ENCODE measurements at places on chromosomes 2 and 18.

DNA sequence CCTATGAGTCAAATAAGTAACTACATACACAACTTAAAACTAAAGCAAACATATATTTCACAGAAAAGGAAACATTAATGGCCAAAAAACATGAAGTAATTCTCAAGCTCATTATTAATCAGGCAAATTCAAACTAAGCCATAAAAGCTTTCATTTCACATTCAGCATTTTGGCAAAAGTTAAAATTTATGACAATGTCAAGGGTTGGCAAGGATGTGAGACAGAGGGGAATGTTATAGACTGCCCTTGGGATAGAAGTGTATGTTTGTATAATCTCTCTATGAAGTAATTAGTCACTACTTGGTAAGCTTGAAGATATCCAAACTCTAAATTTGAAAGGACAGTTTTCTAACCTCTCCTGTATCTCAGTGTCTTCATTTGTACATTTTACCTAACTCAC lies 539.4 kb downstream of the RIT2 start:
- no peaks in the 10 kb centered on the region for H3K36me3 ChIP-seq
- no peak overlapping the region for H3K27ac ChIP-seq
- H3K4me3 ChIP-seq: no peak overlapping the region
- no peaks in the 10 kb centered on the region for H3K27me3 ChIP-seq
- DNase-seq: no peak

GRCh38 chr2:157182204-157182709 lies 75.2 kb upstream of the GALNT5 start:
- no peaks in the 10 kb centered on the region for H3K4me1 ChIP-seq
- no peak overlapping the region for H3K4me3 ChIP-seq
- no peaks in the 10 kb centered on the region for H3K27me3 ChIP-seq
- no peaks in the 10 kb centered on the region for H3K36me3 ChIP-seq

DNA sequence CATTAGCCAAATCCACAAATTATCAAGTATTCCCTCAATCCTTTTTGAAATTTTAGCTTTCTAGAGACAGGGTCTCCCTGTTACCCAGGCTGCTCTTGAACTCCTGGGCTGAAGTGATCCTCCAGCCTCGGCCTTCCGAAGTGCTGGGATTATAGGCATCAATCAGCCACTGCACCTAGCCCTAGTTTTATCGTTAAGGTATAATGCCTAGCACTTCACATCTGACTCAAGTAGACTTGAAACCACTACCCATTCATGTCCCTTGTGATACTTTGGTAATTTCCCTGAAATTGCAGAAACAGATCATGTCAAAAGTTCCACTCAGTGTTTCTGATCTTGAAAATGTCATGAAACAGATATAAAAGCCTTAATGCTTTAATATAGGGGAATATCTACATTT lies 26.3 kb downstream of the MEX3C start:
- no peaks in the 10 kb centered on the region for H3K36me3 ChIP-seq
- no peak overlapping the region for H3K4me3 ChIP-seq
- H3K4me1 ChIP-seq: no peaks in the 10 kb centered on the region

GRCh38 chr18:51229328-51229727 lies 31.8 kb upstream of the MEX3C start:
- H3K4me1 ChIP-seq: no peaks in the 10 kb centered on the region
- DNase-seq: no peak
- no peaks in the 10 kb centered on the region for H3K36me3 ChIP-seq
- no peaks in the 10 kb centered on the region for H3K27me3 ChIP-seq
- no peak overlapping the region for H3K27ac ChIP-seq

GRCh38 chr2:195410074-195410671 lies 246.9 kb upstream of the SLC39A10 start:
- no peak for DNase-seq
- H3K27me3 ChIP-seq: no peaks in the 10 kb centered on the region
- H3K27ac ChIP-seq: no peak overlapping the region

- no peaks in the 10 kb centered on the region for H3K36me3 ChIP-seq
- H3K4me3 ChIP-seq: no peak overlapping the region
- H3K4me1 ChIP-seq: no peaks in the 10 kb centered on the region
These were observed 220.7 kb downstream of the NDUFA10 start for GRCh38 chr2:239804161-239805042.

DNA sequence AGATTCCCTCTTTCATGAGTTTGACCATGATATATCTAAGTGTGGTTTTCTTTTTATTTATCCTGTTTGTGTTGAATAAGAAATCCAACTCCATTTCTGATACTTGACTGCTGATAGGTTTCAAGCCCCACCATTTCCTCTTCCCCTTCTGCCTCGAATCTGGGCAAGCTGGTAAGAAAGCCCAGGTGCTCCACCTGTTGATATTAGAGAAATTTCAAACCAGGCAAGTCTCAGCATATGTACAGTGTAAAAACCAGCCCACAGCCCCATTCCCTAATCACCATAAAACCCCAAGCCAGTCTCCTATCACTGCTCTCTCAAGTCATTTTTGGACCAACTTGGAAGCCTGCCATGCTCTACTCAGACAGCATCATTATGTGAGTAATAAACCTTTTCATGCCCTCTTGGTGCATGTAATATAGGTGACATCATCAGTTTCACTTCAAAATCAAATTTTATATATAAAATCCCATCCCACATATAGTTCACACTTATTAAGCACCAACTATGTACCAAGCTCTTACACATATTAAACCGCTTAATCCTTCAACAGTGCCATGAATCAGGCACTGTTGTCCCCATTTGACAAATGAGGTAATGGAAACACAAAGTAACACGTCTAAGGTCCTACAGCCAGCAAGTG lies 46.6 kb downstream of the SMAD2 start:
- no peaks in the 10 kb centered on the region for H3K4me1 ChIP-seq
- H3K27me3 ChIP-seq: no peaks in the 10 kb centered on the region
- no peak overlapping the region for H3K4me3 ChIP-seq
- no peak for DNase-seq
- no peak overlapping the region for H3K27ac ChIP-seq
- H3K36me3 ChIP-seq: no peaks in the 10 kb centered on the region

- H3K27me3 ChIP-seq: no peaks in the 10 kb centered on the region
- no peak for DNase-seq
- no peaks in the 10 kb centered on the region for H3K4me1 ChIP-seq
- H3K27ac ChIP-seq: no peak overlapping the region
- H3K36me3 ChIP-seq: no peaks in the 10 kb centered on the region
These were observed 15.7 kb downstream of the ZFP36L2 start for GRCh38 chr2:43210467-43211303.

GRCh38 chr2:44772669-44773378 lies 168.7 kb upstream of the SIX3 start:
- H3K4me1 ChIP-seq: no peaks in the 10 kb centered on the region
- H3K27me3 ChIP-seq: no peaks in the 10 kb centered on the region
- DNase-seq: no peak
- no peaks in the 10 kb centered on the region for H3K36me3 ChIP-seq
- no peak overlapping the region for H3K27ac ChIP-seq

- no peaks in the 10 kb centered on the region for H3K36me3 ChIP-seq
These were observed 110.3 kb upstream of the RMP24 start for GRCh38 chr18:35862119-35862640.

GRCh38 chr2:185147361-185147760 lies 549.0 kb downstream of the ZNF804A start:
- DNase-seq: no peak
- no peaks in the 10 kb centered on the region for H3K27me3 ChIP-seq
- H3K36me3 ChIP-seq: no peaks in the 10 kb centered on the region
- no peaks in the 10 kb centered on the region for H3K4me1 ChIP-seq
- H3K4me3 ChIP-seq: no peak overlapping the region

- DNase-seq: no peak
- H3K27me3 ChIP-seq: no peaks in the 10 kb centered on the region
- H3K27ac ChIP-seq: no peak overlapping the region
- H3K4me1 ChIP-seq: no peaks in the 10 kb centered on the region
- no peak overlapping the region for H3K4me3 ChIP-seq
These were observed 10.6 kb downstream of the SCN3A start for GRCh38 chr2:165193178-165193777.

DNA sequence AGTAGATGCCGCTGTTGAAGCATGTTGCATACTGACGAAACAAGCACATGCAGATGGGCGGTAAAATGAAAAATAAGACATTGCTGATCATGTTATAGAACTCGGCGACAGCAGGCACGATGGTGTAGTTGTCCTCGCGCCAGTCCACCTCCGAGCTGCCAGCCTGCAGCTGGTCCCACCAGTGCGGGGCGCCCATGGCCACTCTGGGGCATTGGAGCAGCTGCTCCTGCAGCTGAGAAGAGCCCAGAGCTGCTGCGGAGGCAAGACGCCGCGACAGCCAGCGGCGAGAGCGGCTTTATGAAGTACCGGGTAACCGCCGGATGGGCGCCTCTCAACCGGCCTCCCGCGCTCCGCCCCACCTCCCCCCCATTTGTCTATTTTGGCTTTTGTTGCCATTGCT lies 32.6 kb upstream of the ADAM23 start:
- no peaks in the 10 kb centered on the region for H3K27me3 ChIP-seq
- H3K4me3 ChIP-seq: no peak overlapping the region
- H3K27ac ChIP-seq: no peak overlapping the region

DNA sequence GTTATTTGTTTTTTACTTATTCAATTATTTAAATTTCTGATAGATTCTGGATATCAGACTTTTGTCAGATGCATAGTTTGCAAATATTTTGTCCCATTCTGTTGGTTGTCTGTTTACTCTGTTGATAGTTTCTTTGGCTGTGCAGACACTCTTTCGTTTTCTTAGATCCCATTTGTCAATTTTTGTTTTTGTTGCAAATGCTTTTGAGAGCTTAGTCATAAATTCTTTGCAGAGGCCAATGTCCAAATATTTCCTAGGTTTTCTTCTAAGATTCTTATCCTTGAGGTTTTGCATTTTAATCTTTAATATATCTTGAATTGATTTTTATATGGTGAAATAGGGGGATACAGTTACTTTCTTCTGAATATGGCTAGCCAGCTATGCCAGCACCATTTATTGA lies 112.7 kb upstream of the SESTD1 start:
- DNase-seq: no peak
- H3K36me3 ChIP-seq: no peaks in the 10 kb centered on the region
- no peak overlapping the region for H3K4me3 ChIP-seq
- H3K4me1 ChIP-seq: no peaks in the 10 kb centered on the region
- no peak overlapping the region for H3K27ac ChIP-seq

DNA sequence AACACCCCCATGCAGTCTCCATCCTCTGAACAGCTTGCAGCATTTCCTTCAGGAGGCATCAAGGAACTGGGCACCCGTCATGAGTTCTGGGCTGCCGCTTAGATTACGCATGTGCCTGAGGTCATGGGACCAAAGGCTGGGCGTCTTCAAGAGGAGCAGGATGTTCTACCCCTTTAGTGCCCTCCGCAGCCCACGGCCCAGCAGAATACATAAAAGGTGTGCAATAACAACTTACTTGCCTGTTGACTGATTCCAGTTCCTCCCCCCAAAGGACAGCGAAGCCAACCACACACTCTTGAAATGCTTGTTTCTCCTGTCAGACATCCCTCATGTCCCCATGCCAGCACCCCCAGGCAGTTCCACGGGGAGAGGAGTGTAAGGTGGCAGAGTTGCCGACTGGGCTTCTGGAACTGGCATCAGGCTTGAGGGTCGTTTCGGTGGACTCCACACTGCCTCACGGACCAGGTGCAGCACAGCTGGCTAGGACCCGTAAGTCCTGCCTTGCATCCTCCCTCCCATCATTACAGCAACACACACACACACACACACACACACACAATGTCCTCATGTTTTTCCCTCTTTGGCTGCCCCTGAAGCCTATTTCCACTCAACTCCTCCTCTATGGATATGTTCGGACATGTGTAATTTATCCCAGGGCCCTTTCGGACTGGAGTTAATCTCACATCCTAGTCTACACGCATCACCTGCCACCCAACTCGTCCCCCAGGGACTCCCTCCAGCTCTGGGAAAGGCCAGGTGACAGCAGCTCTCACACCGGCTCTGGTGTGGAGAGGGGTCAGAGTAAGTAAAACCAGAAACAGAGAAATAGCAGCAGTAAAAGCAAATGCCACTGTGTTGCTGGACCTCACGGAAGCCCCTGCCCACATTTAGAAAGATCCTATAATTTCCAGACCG lies 200.7 kb downstream of the BCL11A start:
- peak; percentile 17 for DNase-seq
- H3K36me3 ChIP-seq: no peaks in the 10 kb centered on the region
- H3K4me1 ChIP-seq: no peaks in the 10 kb centered on the region
- peak overlapping the region; percentile 54 for H3K27ac ChIP-seq

GRCh38 chr2:118386641-118387302 lies 298.5 kb downstream of the INSIG2 start:
- H3K4me3 ChIP-seq: no peak overlapping the region
- no peaks in the 10 kb centered on the region for H3K4me1 ChIP-seq
- no peak overlapping the region for H3K27ac ChIP-seq
- H3K36me3 ChIP-seq: no peaks in the 10 kb centered on the region

DNA sequence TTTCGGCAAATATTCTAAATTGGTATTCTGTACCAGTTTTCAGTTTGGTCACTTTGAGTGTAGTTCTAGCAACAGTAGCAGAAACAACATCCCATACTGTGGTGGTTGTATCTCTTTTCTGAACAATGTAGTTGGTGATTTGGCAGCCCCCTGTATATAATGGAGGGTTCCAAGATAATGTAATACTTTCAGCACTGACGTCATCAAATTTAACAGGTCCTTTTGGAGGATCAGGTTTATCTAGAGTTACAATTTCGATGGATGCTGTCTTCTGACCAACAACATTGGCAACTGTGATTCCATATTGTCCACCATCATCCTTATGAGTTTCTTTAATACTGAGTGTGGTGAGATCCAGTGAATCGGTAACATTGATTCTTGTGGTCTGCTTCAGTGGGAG lies 88.0 kb downstream of the PLEKHA3 start:
- H3K27ac ChIP-seq: no peak overlapping the region
- no peaks in the 10 kb centered on the region for H3K27me3 ChIP-seq
- DNase-seq: no peak
- no peaks in the 10 kb centered on the region for H3K4me1 ChIP-seq
- no peak overlapping the region for H3K4me3 ChIP-seq
- H3K36me3 ChIP-seq: no peaks in the 10 kb centered on the region

GRCh38 chr2:141062443-141062842 lies 1068.4 kb downstream of the LRP1B start:
- no peak overlapping the region for H3K27ac ChIP-seq
- H3K4me1 ChIP-seq: no peaks in the 10 kb centered on the region
- no peak overlapping the region for H3K4me3 ChIP-seq
- H3K36me3 ChIP-seq: no peaks in the 10 kb centered on the region
- no peak for DNase-seq

- DNase-seq: no peak
- H3K27me3 ChIP-seq: no peaks in the 10 kb centered on the region
- no peak overlapping the region for H3K27ac ChIP-seq
- no peak overlapping the region for H3K4me3 ChIP-seq
- H3K36me3 ChIP-seq: no peaks in the 10 kb centered on the region
These were observed 38.7 kb downstream of the INPP4A start for GRCh38 chr2:98483257-98483861.

GRCh38 chr2:2849464-2850217 lies 518.6 kb upstream of the MYT1L start:
- no peaks in the 10 kb centered on the region for H3K4me1 ChIP-seq
- H3K4me3 ChIP-seq: no peak overlapping the region
- no peaks in the 10 kb centered on the region for H3K36me3 ChIP-seq
- H3K27ac ChIP-seq: no peak overlapping the region

GRCh38 chr18:44881461-44882162 lies 200.9 kb downstream of the SETBP1 start:
- no peak overlapping the region for H3K27ac ChIP-seq
- no peaks in the 10 kb centered on the region for H3K27me3 ChIP-seq
- H3K36me3 ChIP-seq: no peaks in the 10 kb centered on the region
- no peak overlapping the region for H3K4me3 ChIP-seq
- no peaks in the 10 kb centered on the region for H3K4me1 ChIP-seq

- no peaks in the 10 kb centered on the region for H3K4me1 ChIP-seq
- no peaks in the 10 kb centered on the region for H3K27me3 ChIP-seq
- H3K36me3 ChIP-seq: no peaks in the 10 kb centered on the region
- no peak overlapping the region for H3K4me3 ChIP-seq
These were observed 34.5 kb upstream of the TMEM87B start for GRCh38 chr2:112020561-112020960.

GRCh38 chr2:3453190-3453999 lies 65.9 kb downstream of the ADI1 start:
- no peak overlapping the region for H3K27ac ChIP-seq
- H3K36me3 ChIP-seq: no peaks in the 10 kb centered on the region
- H3K4me3 ChIP-seq: no peak overlapping the region
- H3K4me1 ChIP-seq: no peaks in the 10 kb centered on the region

Measured in prostate gland (tissue), 2 donors.